Activated CD4-positive, alpha-beta T cell treated with anti-CD3 and anti-CD28 coated beads, Interleukin-2, amount 50 U/mL, for 24 hours (primary cell): ENCODE measurements at places on chromosomes 7 and 10.
A peak's percentile ranks its signal among the peaks of the same experiment; 100 is the strongest.

DNA sequence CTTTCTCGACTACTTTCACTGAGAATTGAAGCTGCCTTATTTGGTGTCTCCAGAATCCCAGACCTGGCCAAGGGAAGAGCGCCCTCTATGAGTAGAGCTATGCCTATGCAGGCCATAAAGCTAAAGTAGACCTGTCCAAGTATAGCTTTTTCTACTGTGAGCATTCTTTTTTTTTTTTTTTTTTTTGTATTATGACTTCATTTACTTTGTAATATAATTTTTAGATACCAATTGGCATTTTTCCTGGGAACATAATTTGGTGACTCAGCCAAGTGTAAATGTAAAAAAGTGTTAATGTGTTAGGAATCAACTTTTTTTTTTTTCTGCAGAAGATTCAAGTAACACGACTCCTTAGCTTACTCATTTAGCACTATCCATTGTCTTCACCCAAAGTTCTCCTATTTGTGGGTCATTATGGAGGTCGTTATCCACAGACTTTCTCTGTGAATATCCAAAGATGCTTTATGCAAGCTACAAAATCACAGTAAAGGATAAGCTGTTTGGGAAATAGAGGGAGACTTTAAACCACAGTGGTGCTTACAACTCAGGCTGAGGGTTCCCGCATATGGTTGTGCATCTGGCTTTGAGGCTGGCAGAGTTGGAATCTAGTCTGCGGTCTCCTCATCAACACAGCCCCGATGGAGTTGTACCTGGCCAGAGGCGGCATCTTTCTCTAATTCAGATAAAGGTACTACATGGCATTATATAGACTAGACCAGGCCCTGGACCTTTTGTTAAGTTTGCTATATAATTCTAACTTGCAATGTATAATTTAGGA is 1040.2 kb upstream of the SORCS1 start:
- DNase-seq: no peak

DNA sequence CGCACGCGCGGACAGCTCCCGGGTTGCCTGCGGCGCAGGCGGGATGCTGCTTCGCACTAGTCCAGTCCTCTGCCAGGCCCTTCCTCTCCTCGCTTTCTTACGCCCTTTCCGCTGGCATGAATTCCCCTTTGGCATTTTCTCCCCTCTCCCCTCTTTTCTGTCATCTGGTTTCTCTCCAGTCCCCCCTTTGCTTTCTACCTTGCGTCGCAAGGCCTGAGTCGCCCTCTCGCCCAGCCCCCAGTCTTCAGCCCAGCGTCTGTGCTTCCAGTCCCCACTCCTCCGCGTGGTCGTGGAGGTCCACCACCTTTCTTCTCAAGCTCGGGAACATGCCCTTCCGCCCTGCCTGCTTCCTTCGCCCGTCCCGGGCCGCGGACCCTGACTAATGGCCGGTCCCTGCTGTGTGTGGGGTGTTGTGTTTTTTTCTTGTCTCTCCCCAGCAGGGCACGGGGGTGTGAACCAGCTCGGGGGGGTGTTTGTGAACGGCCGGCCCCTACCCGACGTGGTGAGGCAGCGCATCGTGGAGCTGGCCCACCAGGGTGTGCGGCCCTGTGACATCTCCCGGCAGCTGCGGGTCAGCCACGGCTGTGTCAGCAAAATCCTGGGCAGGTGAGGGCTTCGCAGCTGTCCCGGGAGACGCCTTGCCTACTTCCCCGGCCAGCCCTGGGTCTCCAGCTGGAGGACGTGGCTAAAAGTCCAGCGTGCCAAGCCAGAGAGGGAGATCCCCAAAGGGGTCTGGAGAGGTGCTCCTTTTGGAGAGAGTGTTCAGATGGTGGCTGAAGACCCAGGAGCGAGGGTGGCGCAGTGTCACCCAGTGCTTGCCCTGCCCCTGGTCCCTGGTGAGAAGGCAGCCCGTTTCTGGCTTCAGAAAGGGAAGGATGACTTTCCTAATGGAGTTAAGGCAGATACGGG is 4.2 kb downstream of the PAX2 start:
- DNase-seq: no peak

GRCh38 chr10:100019787-100020141 is 10.0 kb upstream of the DNMBP start:
- no peak for DNase-seq

DNA sequence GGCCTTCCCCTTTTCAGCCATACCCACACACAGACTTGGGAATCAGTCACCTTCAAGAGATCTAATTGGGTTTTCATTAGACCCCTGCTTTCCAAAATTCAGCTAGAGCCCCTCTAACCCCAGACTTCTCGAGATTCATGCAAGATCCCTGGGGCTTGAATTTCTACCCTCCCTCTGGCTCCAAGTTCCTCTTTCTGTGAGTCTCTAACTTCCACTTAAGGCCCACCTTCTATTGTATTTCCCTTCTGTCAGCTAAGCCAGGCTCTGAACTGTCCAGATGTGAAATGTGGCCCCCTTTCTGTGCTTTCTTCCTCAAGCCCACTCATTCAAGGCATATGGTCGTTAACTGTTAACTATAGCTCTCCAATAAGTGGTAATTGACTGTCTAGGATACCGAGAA is 132.2 kb downstream of the ZNF365 start:
- DNase-seq: no peak

DNA sequence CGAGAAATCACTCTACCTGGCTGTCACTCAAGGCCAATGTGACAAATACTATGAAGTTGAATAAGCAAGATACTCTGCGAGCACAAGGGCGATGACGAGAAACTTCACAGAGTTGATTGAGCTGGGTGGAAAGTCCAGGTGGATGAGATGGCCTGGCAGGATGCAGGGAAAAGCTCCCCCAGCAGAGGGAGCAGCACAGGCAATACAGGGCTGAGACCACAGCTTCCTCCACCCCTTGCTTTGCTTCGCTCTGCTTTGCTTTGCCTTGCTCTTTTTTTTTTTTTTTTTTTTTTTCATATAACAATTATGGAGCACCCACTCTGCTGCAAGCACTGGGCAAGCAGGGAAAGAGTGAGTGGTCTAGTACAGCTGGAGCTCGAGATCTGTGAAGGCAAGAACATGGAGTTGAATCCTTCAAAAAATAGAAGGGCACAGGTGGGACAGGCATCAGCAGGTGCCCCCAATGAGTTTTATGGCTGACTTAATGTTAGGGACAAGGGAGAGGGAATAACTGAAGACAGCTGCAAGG is 88.3 kb downstream of the CABCOCO1 start:
- peak; percentile 62 for DNase-seq

DNA sequence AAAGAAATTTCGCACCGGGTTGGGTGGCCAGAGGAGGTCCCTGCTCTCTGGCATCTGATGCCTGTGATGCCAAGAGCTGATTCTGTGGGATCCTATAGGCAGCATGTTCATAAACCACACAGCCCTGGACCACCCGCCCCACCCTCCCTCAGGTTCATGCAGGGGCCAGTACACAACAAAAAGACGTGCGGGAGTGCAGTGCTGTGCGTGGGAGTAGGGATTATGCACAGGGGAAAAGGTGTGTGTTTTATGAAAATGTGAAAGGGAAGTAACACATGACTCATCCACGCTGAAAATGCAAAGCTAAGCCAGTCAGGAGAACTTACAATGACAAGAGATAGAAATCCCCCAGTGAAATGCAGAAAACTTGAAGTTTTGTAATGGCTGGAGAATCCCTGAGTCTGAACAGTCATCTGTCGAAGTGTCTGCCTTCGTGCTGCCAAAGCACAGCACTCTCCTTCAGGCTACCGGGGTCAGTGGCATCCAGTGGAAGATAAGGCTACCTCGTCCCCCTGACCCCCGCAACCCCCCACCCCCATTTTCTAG is 1.1 kb downstream of the KIAA1217 start:
- DNase-seq: no peak

GRCh38 chr10:35781643-35782035 is 139.5 kb upstream of the FZD8 start:
- DNase-seq: no peak

GRCh38 chr7:9645756-9646155 is 1212.3 kb downstream of the NXPH1 start:
- no peak for DNase-seq

- no peak for DNase-seq
Measured at GRCh38 chr7:158420591-158421340, 166.9 kb downstream of the PTPRN2 start.

- DNase-seq: no peak
Measured at GRCh38 chr7:75711656-75712514, 26.9 kb downstream of the HIP1 start.

- no peak for DNase-seq
Measured at GRCh38 chr7:112023786-112024185, 182.4 kb downstream of the DOCK4 start.

DNA sequence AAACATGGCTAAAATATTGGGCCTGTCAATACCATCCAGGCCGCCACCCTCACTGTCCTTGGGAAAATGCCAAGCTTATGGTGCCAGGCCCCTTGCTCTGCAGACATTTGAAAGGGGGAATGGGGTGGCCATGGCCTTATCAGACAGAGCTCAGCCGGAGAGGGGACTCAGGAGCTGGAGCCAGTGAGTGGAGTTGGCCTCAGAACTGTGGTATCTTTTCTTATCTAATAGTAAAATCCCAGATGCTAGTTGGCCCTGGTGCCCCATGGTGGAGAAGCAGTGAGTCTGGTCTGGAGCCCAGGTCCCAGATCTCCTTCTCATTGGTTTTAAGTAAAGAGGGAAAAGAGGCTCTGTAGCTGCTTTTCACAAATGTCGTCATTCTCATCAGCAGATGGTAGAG is 49.6 kb upstream of the SORCS3 start:
- no peak for DNase-seq

DNA sequence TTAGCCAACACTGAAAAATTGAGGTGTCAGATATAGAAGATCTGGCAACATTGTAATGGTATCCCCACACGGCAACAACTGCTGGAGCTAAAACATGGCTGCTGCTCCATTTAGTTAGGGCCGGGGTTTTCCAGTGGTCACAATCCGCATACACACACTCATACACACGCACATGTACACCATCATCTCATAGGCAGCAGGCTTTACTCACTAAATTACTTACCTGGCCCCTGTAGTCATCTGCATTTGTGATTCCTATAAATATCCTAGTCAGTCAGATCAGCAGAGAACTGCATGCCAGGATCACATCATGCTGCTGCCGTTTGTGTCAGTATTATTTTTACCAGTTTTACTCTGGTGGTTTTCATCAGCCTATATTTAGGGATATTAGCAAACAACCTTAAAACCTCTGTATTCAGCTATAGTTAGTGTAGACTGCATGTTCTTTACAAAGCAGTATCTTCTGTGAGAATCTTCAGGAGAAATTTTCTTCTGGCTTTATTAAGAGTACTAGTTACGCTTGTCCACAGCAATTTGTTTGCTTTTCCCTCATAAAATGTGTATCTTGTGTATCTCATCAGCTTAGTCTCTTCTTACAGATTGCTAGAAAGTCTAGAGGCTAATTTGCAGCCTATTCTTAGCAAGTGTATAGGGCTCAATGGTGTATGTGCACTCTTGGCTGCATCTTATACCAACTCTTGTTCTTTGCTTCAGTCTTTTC is 38.3 kb upstream of the PTPN12 start:
- DNase-seq: no peak

- no peak for DNase-seq
Measured at GRCh38 chr10:70954381-70955176, 66.2 kb upstream of the PCBD1 start.

- no peak for DNase-seq
Measured at GRCh38 chr10:3765146-3765545, 19.9 kb downstream of the KLF6 start.

DNA sequence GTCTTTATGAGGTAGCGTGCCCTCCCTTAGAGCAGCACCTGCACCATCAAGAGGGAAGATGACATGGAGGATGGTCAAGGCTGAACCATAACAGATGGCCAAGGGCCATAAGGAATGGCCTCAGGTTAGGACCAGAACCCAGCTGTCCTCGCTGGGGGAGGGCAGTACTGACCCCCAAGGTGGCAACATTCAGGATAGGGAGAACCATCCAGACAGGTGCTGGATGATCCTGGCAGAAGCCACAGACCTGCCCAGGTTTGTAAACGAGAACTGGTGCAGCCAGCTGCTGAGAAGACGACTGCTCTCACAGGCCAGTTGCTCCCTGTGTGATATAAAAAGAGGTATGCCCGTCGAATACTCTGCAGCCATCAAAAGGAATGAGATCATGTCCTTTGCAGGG is 320.4 kb downstream of the GLRX3 start:
- DNase-seq: no peak

DNA sequence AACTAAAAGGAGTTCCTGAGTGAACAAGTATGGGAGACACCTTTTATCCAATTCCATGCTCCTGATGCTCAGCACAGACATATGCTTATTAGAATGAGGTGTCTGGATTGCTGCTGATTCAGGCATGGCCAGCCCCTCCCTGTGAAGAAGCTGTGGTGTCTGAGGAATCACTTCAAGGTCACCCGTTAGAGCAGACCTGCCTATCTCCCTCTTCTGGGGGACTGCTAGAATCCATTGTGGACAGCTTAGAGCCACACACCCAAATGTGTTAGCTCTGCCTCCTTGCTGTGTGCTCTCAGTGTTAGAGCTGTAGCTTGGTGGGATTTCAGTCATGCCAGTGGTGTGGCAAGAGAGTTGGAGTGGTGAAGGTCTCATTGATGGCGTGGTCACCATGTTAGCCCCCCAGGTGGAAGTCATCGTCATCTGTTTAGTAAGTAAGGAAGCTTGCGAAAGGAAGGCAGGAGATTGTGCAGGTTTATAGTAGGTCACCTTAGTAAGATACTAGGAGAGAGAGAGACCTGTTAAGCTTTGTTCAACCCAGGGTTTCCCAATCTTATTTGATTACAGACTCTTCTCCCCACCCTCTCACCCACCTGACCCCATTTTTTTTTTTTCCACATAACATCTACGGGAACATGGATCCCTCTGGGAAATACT is 12.8 kb downstream of the PRXL2A start:
- DNase-seq: no peak

DNA sequence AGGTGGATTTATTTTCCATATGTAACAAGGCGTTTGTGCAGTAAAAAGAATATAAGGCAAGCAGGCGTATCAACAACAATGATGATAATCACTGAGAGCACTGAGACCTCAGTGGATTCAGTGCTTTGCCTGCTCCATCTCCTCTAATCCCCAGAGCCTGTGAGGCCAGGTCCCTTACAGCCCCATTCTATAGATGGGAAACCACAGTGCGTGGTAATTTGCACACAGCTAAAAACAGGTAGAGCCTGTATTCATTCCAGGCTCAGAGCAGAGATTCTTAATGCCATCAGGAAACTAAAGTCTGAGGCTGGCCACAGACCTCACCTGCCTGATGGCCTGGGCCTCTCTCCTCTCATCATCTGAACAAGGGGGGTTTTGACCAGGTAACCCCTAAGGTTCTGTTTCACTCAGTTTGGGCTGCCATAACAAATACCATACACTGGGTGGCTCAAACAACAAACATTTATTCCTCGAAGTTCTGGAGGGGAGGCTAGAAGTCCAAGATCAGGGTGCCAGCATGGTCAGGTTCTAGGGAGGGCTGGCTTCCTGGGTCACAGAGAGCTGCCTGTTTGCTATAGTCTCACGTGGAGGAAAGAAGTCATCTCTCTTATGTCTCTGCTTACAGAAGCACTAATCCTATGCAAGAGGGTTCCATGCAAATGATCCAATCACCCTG is 10.3 kb upstream of the RASSF4 start:
- DNase-seq: no peak

GRCh38 chr7:84610390-84610789 is 415.8 kb upstream of the SEMA3A start:
- no peak for DNase-seq
